ENCODE measurements at places on chromosomes 3 and 15. TPM values are rescaled to one million over a fixed set of nuclear protein-coding genes. Genes with fewer than 3 reads are reported as not detected.

CISH gene
- total RNA-seq, result 10.6 TPM

- no peak for DNase-seq
Observed at GRCh38 chr3:53721187-53722119, 124.8 kb downstream of the CHDH start.

RBMS3 gene
- total RNA-seq, result 161 TPM

GRCh38 chr3:157300094-157300493 is 136.6 kb upstream of the PTX3 start:
- DNase-seq, result no peak

- no peak for DNase-seq
Observed at GRCh38 chr3:154842536-154842935, 237.6 kb upstream of the MME start.

DNA sequence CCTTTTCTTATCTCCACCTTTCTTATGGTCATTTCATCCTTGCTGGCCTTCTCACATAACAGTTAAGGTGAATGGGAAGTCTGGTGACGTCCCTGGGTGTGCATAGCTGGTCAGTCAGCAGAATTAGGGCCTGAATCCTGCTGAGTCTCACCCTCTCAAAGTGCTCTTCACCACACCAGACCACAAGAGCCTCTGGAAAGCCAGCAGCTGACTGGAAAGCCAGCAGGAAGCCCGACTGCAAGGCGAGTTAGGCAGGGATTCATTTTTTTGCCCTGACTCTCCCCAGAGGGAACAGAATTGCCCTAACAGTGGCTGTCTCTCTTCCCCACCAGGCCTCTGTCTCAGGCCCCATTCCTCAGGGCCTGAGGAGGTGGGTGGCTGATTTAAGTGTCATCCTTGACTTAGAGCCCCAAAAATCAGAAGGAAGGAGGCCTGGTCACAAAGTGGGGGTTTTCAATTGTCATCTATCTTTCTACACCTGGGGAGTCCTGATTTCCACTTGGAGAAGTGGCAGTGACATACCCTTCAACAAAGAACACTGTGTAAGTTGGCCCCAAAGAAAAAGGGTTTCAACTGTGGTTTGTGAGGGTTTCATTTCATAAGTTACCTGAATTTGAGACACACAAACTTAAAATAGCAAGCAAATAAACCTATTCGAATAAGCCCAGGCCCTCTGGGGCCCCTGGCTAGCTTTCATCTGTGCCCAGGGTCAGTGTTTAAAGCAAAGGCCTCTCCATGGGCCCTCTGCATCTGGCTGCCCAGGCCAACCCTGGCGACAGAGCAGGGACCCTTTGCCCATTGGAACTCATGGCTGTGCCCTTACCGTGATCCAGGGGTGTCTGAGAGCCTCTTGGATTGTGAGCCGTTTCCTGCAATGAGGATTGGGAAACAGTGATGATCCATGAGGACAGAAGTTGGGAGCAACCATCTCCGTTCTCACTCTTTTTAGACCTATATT is 90.5 kb upstream of the HERC1 start:
- no peak for DNase-seq

All from sciatic nerve (tissue), 2 donors.